ENCODE measurements at places on chromosomes 1 and 21. TPM values are rescaled to one million over a fixed set of nuclear protein-coding genes. Genes with fewer than 3 reads are reported as not detected.

GRCh38 chr1:229027622-229028182 lies 243.2 kb upstream of the RAB4A start:
- no peak for DNase-seq

DNA sequence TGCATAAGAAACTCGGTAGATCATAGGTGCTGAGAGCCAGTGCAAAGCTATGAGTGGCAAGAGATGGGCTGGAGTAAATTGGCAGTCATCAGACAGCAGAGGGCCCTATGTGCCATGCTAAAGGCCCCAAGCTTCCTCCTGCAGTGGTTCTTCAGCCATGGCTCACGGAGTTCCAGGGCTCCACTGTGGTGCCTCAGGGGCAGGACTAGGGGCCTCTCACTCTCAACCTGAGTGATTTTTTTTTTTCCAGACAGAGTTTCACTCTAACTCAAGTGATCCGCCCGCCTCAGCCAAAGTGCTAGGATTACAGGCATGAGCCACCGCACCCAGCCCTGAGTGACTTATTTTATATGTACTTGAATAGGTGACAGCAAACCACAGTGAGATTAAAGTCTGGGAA lies 10.4 kb upstream of the GJA8 start:
- peak; percentile 24 for DNase-seq

- DNase-seq = no peak
Measured at GRCh38 chr1:69233463-69233862, 334.3 kb upstream of the LRRC7 start.

- DNase-seq = no peak
Measured at GRCh38 chr1:226884966-226885820, 14.8 kb downstream of the PSEN2 start.

DNA sequence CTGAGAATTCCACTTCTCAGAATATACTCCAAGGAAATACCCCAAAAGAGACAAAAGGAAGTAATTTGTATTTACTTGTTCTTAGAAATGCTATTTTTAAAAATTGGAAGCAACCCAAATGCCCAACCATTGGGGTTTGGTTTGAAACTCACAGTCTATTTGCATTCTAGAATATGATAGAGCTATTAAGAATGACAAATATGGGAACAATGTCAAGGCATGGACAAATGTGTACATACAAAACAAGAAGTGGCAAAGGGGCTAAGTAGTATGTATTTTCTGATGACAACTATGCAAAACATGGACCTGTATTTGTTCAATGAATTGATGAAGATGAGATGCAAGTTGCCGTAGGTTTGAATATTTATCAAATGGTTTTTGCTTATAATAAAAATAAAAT lies 32.8 kb downstream of the KCNA2 start:
- no peak for DNase-seq

DNA sequence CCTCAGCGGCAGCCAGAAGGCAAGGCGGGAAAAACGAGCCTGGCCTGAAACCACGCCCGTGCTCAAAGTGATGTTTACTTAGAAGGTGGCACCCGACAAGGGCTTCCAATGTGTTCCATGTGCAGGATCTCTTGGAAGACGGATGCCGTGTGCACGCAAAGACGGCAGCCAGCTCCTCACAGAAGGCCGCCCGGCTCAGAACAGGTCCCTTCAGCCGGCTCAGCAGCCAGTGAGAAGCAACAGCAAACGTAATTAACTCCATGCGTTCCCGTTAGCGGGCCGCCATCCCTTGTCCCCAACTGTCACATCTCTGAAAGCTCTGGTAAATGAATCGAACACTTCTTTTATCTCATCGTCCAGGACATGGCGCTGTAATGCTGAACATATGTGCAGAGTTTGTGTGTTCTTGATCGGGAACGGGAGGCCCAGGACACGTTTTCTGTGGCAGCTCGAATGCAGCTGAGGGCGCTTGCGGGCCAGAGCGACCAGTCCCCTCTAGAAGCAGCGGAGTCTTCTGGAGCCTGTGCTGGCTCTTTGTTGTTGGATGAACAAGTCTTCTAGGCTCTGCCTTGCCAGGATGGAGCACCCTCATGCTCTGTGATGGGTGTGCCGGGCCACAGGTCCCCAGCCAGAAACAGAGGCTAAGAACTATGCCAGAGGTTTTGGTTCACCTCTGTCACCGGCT lies 94.6 kb upstream of the ARHGEF16 start:
- DNase-seq = no peak

DNA sequence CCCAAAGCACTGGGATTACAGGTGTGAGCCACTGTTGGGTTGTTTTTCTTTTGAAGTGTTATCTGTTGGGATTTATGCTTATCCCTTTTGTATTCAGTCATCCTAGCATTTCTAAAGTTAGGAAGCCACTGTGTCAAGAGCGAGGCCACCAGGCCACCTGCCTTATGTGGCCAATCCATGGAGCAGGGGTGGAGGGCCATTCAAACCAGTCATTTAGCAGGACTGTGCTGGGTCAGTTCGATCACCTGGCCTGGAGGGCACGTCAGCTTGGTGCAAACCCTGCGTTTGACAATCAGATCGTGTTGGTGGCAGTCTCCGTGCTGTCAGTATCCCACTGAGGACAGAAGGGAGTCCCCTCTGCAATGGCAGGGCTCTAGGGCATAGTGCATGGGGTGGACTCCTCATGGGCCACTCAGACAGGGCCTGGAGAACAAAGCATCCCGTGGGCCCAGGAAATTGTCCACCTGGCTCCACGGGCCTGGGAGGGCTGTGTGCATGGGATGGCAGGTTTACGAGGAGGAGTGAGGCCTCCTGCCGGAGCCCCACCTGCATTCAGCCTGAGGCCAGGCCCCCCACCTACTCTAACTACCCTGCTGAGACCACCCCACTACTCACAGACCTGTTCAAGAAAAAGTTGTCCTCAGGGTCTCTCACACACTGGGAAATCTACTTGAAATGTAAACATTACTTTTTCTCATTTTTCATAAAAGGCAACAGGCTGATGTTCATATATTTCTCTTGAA lies 242.3 kb downstream of the SDCCAG8 start:
- DNase-seq = no peak

- no peak for DNase-seq
Measured at GRCh38 chr1:7505094-7505770, 265.9 kb upstream of the VAMP3 start.

DNA sequence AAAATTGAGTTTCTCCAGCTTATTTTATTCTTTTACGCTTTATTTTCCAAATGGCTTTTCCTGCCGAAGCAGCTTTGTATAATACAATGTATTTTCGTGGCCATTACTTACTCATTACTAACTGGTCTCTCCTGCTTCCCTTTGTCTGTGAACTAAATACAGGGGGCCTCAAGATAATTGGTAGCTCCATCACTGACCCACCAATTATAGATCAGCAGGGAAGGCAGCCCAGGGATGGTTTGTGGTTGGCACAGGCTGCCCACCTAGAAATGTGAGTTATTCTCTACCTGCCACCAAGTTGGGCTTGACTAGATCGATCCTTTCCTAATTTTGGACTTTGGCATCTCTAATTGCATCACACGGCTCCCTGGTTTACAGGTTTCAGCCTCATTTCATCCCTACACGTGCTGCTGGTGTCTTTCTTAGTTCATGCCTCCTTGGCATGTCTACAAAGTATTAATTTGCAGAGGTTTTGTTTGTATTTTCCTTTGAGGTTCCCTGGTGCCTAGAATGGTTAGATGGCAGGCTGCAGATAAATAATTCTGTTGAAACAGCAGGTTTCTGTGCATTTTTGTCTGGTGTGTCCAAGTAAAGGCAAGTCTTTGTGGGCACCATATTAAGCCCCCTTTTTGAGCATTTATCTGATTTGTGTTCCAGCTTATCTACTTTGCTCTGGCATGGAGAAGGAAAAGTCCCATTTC lies 35.2 kb downstream of the PEX14 start:
- DNase-seq = no peak

DNA sequence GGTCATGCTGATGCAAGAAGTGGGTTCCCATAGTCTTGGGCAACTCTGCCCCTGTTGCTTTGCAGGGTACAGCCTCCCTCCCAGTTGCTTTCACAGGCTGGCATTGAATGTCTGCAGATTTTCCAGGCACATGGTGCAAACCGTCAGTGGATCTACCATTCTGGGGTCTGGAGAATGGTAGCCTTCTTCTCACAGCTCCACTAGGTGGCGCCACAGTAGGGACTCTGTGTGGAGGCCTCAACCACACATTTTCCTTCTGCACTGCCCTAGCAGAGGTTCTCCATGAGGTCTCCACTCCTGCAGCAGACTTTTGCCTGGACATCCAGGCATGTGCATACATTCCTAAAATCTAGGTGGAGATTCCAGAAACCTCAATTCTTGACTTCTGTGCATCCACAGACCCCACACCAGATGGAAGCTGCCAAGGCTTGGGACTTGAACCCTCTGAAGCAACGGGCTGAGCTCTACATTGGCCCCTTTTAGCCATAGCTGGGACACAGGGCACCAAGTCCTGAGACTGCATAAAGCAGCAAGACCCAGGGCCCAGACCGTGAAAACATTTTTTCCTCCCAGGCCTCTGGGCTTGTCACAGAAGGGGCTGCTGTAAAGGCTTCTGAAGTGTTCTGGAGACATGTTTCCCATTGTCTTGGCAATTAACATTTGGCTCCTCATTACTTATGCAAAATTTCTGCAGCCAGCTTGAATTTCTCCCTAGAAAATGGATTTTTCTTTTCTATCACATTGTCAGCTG lies 466.2 kb upstream of the PBX1 start:
- DNase-seq = no peak

DNA sequence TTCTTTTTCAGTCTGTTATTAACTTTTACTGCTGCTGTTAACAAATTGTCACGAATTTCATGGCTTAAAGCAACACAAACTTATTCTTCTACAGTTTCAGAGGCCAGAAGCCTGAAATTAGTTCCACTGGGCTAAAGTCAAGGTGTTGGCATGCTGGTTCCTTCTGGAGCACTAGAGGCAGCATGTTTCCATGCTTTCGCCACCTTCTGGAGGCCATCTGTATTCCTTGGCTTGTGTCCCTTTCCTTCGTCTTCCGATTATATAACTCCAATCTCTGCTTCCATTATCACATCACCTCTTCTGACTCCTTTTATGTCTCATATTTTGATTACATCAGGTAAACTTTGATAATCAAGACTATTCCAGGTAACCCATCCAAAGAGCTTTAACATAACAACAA lies 1742.1 kb downstream of the BRINP3 start:
- peak; percentile 2 for DNase-seq

GRCh38 chr1:234927312-234927970 lies 201.2 kb downstream of the TOMM20 start:
- DNase-seq = no peak

DNA sequence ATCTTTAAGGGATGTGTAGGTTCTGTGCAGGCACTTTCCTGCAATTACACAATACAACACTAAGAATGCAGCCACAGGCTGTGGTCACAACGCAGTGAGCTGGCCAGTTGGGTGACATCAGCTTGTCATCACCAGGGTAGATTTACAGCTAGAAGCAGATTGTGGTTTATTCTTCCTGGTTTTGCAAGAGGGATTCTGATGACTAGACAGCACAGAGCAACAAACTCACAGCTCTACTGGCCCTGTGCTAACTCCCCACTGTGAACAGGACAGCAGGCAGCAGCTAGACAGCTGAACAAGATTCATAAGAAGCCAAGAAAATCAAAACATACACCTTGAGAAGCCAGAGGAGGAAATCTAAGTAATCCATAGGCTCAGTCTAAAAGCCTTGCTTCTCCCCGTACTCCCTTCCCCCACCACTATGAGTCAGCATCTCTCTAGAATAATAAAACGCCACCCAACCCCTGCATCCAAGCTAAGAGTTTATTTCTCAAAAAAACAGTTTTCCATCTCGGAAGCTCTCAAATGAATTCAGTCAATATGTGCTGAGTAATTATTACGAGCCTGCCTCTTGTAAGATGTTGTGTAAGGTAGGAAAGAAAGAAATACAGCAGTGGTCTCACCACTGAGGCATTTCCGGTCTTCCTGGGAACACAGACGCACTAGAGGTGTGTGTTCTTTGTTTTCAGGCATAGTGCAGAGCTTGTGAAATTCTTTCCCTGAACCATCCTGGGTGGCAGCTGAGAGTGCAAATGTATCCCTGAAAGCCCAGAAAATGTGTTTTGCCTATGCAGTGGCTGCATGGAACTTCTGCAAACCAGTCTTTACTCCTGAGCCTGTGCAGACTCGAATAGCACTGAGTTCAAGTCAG lies 162.8 kb downstream of the NTPCR start:
- peak; percentile 99 for DNase-seq

GRCh38 chr1:157292809-157293564 lies 154.8 kb upstream of the ETV3 start:
- DNase-seq = no peak

GRCh38 chr1:209412036-209412435 lies 171.5 kb upstream of the CAMK1G start:
- DNase-seq = no peak

DNA sequence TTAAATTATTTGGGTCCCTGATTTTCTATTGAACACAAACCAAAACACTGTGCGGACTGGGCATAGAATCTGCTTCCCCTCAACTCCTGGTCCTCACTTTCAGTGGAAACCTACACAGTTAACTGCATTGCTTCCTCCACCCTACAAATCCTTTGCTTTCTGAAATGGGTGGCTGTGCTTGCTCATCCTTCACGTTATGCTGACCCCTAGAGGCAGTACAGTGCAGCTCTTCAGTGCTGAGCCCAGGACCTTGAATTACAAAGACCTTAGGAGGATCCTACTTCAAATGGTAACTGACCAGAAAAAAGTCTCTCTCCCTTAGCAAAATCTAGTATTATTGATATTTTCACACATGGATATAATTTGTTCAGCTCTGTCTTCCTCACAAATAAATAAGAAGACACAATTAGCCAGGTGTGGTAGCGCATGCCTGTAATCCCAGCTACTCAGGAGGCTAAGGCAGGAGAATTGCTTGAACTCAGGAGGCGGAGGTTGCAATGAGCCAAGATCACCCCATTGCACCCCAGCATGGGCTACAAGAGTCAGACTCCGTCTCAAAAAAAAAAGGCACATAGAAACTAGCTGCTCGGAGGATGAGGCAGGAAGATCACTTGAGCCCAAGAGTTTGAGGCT lies 63.4 kb upstream of the L1TD1 start:
- peak; percentile 62 for DNase-seq

- no peak for DNase-seq
Measured at GRCh38 chr1:21543598-21543997, 34.4 kb downstream of the ALPL start.

GRCh38 chr1:202130816-202131522 lies 8.3 kb downstream of the GPR37L1 start:
- no peak for DNase-seq

DNA sequence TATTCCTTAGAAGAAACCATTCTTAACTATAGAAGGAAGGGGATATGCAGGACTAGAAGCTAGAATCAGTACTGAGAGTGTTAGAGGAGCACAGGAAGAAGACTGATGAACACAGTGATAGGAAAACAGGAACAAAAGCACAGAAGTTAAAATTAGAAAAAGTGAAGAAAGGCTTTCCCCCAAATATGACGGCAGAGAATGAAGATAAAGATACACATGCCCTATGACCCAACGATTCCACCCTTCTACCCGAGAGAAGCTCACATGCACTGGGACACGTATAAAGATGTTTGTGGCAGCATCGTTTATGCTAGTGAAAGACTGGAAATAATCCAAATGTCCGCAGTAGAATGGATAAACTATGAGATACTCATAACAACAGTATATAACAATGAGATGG lies 74.2 kb downstream of the DTL start:
- no peak for DNase-seq

Gene FCRL5
- not detected for total RNA-seq

Gene FAM89A
- 20.7 TPM for total RNA-seq

Gene TCP10L
- total RNA-seq = not detected

Gene LIN9
- 17.5 TPM for total RNA-seq

Gene TIMM17A
- 74.3 TPM for total RNA-seq

Gene PLXNA2
- total RNA-seq = 7.0 TPM

Gene CELF3
- not detected for total RNA-seq

Gene ARMH1
- total RNA-seq = not detected

Gene TCHHL1
- total RNA-seq = not detected

Gene TGFB2
- 11.3 TPM for total RNA-seq

Gene RHD
- not detected for total RNA-seq

Gene SYTL1
- total RNA-seq = not detected

Gene TMCO4
- 13.2 TPM for total RNA-seq

Measured in RPMI7951 (cell line).